Right lobe of liver (tissue), 6 donors: ENCODE measurements at places on chromosomes 7 and 10. TPM values are rescaled to one million over a fixed set of nuclear protein-coding genes. Genes with fewer than 3 reads are reported as not detected.

- DNase-seq, result no peak
Measured at GRCh38 chr10:61951144-61951483, 49.6 kb downstream of the ARID5B start.

DNA sequence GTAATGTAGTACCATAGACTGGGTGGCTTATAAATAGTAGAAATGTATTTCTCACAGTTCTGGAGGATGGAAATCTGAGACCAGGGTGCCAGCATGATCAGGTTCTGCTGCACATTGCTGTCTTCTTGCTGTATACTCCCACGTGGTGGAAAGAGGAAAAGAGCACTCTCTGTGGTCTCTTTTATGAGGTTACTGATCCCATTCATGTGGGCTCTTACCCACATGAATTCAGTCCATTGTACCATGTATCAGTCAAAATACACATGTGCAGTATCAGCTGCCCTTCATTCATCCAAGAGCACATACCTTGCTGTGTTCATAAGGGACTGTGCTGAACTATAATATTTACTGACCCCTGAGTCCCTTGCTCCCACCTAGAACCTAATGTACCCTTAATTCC is 17.1 kb downstream of the PNLIPRP2 start:
- DNase-seq, result no peak

DNA sequence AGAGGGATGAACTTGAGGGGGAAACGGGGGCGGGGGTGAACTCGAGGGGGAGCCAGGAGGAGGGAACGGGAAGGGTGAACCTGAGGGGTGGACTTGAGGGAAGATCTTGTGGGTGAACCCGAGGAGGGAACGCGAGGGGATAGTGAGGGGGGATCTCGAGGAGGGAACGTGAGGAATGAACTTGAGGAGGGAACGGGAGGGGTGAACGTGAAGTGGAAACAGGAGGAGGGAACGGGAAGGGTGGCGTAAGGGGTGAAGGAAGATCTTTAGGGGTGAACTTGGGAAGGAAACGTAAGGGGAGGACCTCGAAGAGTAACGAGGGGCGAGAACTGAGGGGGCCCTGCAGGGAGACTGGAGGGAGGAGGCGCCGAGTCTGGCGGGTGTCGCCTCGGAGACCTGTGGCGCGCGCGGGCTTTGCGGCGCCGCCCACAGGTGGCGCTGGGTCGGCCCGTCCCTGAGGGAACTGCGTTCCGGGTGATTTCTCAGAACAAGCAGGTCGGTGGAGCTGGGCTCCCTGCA is 651 bp downstream of the MYO3A start:
- no peak for DNase-seq

- no peak for DNase-seq
Measured at GRCh38 chr10:44809647-44810046, 101.5 kb upstream of the TMEM72 start.

DNA sequence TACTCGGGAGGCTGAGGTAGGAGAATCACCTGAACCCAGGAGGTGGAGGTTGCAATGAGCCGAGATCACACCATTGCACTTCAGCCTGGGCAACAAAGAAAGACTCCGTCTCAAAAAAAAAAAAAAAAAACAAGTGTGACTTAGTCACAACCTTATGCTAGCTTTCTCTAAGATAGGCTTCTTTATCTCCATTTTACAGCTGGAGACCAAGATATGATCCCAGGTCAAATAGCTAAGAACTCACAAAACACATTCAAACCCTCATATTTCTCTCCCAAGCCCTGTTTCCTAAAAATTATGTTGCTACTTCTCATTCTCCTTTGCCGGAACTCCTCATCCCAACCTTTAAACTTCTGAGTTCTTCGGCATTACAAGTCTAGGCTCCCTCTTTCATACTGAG is 13.0 kb upstream of the DHTKD1 start:
- no peak for DNase-seq

DNA sequence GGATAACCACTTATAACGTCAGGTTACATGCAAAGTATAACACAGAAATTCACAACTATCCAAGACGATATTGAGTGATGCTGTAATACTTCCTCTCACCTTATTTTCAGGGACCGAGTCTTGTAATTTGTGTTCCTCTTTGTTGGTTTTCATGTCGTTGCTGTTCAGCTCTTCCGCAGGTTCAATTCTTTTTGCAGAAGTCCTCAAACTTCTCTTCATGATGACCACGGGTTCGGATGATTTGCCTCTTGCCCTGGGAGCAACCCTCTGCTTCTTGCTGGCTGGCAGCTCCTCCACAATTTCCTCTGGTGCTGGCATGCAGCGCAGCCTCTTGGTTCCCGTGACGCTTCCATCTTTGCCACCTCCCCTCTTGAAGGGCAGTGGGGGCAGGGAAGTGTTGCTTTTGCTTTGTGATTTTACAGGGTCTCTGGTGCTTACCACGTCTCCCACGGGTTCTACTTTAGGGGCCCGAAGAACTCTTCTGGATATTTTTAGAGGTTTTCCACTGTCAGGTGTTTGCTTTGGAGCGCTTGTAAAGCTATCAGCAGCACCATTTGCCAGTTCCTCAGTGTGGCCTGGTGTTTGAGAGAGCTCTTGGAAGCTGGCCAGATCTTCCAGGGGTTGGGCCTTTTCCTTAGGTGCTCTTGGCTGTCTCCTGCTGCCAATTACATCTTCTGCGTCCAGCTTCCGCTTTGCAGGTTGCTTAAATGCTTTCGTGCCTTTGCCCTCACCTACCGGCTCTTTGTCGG is 23.6 kb downstream of the MKI67 start:
- no peak for DNase-seq

GRCh38 chr7:30800785-30801252 is 29.6 kb downstream of the MINDY4 start:
- DNase-seq, result no peak

DNA sequence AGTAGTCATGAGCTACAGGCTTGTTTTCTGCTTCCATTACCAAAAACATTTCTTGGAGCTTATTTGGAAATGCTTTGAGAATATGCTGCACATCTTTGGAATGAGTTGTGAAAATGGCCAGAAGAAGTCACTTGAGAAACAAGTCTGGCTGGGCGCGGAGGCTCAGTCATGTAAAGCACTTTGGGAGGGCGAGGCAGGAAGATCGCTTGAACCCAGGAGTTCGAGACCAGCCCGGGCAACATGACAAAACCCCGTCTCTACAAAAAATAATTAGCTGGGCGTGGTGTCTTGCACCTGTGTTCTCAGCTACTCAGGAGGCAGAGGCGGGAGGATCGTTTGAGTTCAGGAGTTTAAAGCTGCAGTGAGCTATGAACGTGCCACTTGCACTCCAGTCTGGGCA is 882 bp upstream of the CHCHD1 start:
- no peak for DNase-seq

- DNase-seq, result no peak
Measured at GRCh38 chr10:131725581-131726069, 175.2 kb upstream of the PPP2R2D start.

GRCh38 chr10:123808286-123808685 is 83.3 kb downstream of the CPXM2 start:
- no peak for DNase-seq

DNA sequence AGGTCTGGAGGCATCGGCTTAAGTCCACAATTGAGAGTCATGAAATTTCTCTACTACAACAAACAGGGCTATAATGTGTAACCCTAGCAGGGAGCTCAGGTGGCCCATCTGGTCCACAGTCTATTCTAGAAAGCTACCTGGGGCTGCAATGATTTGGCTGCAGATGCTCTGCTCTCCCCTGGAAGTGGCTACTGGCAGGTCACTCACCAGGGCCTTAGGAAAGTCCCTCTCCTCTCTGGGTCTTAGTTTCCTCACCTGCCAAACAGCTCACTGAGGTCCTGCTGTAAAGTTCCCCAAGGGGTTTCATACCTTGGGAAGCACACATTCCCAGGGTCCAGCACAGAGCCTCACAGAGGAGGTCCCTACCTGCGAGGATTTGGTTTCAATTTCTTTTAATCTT is 2.5 kb downstream of the IGFBP3 start:
- no peak for DNase-seq

The GNG11 gene
- total RNA-seq, result 4.5 TPM
